GF-D8 (cell line): ENCODE measurements at places on chromosomes 12 and 14.

GRCh38 chr14:101557811-101558738 lies 3.2 kb upstream of the DIO3 start:
- DNase-seq, result no peak

DNA sequence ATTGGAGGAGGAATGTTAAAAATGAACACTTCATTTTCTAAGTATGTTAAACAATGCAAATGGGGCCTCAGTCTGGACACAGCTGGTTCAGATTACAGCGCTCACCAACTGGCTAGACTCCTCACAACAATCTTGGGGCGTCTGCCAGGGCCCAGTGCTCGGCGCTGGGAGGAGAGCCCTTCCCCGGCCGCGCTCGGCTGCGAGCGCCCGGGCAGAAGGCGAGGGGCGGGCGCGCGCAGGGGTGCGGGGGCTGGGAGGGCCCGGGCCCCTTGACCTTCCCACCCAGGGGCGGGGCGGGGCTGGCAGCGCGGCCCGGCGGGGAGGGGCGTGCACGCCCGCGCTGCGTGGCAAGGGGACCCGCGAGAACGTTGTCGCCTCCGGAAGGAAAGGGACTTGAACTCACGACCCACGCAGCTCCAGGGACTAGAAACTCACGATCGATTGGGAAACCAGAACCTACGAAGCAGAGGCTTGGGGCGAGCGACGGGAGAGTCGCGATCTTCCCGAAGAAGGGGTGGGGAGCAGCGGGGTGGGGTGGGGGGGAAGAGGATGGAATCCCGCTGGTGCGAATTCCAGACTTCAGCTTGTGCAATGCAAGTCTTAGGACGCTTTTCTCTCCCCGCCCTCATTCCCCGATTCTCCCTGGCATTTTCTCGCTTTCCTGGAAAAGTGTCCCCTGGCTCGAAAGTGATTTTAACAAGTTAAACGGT lies at the start of gene FBLN5:
Gene FBLN5, minus strand, starts transcription at position 220 of the 710 bp plus-strand sequence. CDS start 465 bp downstream, outside the sequence.
- no peak for DNase-seq

DNA sequence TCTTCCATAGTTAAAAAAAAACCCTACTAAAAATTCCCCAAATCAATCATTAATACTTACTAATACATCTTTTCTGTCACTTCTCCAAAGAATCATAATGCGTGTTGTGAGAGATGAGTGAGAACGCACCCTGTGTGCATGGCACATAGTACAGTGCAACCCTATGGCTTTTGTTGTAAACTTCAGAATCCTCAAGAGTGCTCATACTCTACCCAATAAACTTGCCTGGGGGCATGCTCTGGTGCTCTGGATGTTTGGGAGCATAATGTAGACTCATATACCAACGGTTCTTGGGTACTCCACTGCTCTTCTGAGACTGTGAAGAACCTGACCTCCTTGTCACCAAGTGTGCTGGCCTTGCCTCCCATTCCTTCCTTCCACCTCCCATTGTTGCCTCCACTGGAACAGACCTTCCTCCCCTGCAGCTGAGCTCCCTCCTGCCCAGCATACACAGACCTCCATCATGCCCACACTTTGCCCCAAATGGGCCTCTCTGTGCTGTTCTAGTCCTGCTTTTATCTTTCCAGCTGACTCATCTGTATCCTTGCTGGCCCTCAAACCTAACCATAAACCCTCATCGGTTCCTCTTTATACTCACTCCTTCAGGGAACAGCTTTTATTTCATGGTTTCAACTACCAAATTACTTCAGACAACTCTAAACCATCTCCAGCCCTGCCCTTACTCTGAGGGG lies 8.9 kb downstream of the DCP1B start:
- no peak for DNase-seq

DNA sequence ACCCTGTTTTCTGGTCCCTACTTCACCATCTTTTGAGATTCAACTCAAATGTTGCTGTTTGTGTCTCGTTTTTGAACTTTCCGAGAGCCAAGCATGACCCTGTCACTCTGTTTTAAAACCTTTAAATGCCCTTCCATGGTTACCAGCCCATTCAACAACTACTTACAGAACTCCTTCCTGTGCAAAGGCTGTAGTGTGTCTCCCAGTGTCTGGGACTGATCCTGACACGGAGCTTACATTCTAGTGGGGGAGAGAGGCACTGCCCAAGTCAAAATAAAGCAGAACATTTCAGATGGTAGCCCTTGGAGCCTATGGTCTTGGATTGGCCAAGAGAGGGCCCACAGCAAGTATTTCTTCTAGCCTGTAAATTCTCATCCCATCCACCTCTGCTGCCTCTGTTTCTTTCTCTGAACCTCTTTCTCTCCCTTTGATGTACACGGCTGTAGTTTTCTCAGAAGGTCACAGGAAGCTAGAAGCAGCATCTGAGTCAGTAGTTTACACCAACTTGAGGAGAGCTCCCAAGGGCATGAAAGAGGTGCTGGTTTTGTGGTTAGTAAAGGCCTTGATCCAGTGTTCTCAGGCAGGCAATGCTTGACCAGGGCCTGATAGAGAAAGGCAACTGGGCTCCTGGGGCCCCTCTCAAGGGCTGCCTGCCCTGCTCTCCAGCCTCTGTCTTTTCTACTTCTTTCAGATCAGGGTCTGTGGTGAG lies 42.3 kb upstream of the SLC24A4 start:
- DNase-seq, result no peak

GRCh38 chr14:51138404-51139103 lies 43.6 kb upstream of the TRIM9 start:
- no peak for DNase-seq

GRCh38 chr14:39419272-39419671 lies 13.0 kb downstream of the FBXO33 start:
- DNase-seq, result no peak

DNA sequence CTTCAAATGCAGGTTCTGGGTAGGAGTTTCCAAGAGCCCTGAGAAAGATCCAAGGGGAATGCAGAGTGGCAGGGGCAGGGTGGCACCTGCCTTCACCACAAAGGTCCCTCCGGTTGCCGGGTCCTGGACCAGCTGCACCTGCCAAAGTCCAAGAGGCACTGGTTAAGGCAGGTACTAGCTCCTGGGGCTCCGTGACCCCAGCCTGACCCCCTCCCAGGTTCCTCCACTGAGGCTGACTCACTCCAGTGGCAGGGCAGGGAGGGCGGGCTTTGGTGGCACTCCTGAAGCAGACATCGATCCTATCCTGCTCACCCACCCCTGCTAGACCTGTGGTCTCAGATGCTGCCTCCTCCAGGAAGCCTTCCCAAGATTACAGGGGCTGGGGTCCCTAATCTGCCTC lies 11.4 kb downstream of the RPS6KL1 start:
- no peak for DNase-seq

- DNase-seq, result no peak
Measured at GRCh38 chr12:108816652-108817335, 40.6 kb downstream of the SSH1 start.

- no peak for DNase-seq
Measured at GRCh38 chr12:48986720-48987291, 8.7 kb downstream of the WNT1 start.

GRCh38 chr14:103243764-103244737 lies 90.0 kb upstream of the EIF5 start:
- DNase-seq, result no peak

GRCh38 chr12:95322326-95322725 lies 104.7 kb downstream of the VEZT start:
- DNase-seq, result no peak

DNA sequence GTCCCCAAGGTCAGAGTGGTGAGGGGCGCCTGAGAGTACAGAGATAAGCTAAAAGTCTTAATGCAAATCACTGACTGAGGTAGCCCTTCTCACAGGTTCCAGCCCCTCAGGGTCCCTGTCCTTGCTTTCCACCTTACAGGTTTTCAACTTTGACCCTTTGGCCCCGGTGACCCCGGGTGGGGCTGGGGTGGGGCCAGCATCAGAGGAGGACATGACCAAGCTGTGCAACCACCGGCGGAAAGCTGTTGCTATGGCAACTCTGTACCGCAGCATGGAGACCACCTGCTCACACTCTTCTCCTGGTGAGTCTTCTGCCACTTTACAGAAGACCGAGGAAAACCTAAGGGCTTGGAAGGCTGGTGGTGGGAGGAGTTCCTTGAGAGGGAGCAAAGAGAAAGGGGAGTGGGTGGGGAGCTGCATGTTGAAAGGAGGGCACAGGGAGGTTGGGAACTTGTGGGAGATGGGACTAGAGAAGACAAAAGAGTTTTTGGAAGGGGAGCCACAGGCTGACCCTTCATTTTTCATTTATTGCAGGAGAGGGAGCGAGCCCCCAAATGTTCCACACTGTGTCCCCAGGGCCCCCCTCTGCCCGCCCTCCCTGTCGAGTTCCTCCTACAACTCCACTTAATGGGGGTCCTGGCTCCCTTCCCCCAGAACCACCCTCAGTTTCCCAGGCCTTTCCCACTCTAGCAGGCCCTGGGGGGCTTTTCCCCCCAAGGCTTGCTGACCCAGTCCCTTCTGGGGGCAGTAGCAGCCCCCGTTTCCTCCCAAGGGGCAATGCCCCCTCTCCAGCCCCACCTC lies 2.4 kb downstream of the MBD6 start:
- DNase-seq, result no peak

- no peak for DNase-seq
Measured at GRCh38 chr12:45355730-45356129, 139.8 kb downstream of the ANO6 start.

- DNase-seq, result no peak
Measured at GRCh38 chr14:31194095-31194494, 13.5 kb downstream of the HECTD1 start.

DNA sequence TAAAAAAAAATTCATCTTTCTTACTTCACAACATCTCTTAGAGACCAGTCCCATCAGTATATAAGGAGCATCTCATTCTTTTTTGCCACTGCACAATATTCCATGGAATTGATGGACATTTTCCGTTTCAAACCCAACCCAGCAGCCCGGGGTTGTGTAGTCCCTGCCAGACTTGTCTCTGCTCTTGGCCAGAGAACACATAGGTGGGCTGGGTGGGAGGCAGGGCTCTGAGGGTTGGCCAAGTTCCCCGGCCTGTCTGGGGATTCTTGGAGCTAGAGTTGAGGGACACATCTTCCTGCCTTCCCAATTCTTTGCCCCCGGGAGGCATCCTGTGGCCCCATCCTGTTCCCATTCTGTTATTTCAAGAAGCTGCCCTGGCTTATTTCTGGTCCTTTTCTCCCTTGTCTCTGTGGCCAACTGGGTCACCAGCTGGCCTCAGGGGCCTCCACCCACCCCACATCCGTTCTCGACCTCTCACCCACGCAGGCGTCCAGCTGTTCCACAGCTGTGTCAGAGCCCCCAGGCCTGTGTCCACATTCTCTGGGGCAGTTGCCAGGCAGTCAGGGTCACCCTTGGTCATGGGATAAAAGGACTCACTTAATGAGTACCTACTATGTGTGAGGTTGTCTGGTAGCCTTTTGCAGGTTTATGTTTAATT lies 52.0 kb upstream of the CCDC63 start:
- no peak for DNase-seq

DNA sequence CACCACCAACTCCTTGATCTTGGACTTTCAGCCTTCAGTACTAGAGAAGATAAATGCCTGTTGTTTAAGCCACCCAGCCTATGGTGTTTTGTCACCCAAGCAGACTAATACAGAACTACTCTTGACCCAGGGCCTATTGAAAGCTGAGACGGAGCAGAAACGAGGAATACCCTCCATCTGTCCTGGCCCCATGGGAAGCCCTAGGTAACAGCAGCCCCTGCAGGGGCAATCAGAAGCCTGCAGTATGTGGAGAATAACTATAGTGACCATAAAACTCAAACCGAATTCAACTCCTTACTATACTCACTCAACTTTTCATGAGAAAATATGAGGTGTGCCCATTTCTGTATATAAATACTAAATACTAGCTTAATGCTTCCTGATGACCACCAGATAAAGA lies 307.4 kb downstream of the NUAK1 start:
- no peak for DNase-seq

- no peak for DNase-seq
Measured at GRCh38 chr14:99758121-99758821, 34.9 kb upstream of the EML1 start.

GRCh38 chr12:15558915-15559528 lies 230.2 kb downstream of the EPS8 start:
- no peak for DNase-seq

DNA sequence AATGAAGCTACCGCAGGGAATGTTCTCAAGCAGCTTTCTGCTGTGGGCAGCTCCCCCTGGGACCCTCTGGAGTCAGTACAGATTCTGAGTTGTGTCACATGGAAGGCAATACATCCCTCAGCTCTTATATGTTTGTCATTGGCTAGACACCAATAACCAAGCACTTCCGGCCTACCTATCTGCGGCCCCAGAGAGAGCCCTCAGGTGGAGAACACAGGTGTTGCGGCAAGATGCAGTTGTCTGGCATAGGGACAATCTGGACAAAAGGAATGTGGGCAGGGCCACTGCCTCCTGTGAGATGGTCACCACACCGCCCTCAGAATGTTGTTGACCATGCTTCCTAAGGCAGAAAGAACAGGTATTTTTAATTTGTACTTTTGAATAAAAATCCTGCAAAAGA lies 118.7 kb downstream of the BRMS1L start:
- no peak for DNase-seq

DNA sequence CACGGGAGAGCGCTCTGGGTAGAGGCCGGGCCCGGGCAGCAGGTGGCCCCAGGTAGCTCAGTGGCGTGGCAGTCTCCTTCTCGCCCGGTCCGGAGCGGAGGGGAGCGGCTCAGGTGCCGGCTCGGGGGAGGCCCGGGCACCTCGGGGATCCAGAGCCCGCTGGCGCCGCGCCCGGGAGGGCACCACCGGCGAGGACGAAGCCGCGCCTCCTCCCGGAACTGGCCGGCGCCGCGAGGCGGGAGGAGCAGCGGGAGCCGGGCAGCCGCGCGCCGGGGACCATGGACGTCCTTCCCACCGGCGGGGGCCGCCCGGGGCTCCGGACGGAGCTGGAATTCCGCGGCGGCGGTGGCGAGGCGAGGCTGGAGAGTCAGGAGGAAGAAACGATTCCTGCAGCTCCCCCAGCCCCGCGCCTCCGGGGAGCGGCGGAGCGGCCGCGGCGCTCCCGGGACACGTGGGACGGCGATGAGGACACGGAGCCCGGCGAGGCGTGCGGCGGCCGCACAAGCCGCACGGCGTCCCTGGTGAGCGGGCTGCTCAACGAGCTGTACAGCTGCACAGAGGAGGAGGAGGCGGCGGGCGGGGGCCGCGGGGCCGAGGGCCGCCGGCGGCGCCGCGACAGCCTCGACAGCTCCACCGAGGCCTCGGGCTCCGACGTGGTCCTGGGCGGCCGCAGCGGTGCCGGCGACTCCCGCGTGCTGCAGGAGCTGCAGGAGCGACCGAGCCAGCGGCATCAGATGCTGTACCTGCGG lies 21.5 kb upstream of the GNS start:
- DNase-seq, result no peak

- no peak for DNase-seq
Measured at GRCh38 chr12:32120419-32120818, 13.8 kb downstream of the BICD1 start.

- DNase-seq, result no peak
Measured at GRCh38 chr14:60163693-60164092, 1.5 kb downstream of the DHRS7 start.
